ENCODE measurements at places on chromosomes 13 and 19.

DNA sequence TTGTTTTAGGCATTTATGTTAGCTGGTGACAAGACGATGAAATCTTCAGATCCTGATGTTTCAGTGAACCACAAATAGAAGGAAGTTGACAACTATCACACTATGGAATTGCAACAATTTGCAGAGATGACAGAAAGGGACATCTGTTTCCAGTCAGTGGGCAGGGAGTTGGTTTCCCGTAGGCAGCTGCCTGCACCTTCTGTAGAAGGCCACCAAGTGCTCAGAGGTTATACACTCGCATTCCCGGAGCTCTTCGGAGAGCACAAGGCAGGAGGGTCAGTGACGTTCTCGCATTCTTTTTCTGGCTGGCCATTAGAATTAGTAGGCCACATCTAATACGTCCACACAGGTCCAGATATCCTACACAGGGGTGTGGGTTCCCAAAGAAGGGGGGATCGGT is 129.4 kb downstream of the SHISA2 start:
- no peak for DNase-seq

DNA sequence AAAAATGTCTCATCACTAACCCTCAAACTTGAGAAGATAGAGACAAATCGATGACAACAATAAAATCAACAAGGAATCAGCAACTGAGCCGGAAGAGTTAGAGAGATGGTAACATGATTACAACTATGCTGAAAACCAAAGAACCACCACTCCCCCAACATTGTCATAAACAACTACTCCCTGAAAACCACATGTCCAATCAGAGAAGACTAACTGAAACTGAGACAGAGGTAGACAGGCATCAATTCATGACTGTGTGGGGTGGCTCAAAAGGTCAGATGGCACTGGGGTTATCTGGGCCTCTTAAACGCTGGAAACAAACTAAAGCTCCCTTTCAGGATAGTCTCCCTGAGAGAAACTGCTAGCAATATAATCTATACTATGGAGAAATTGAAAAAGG is 488.8 kb downstream of the KCTD12 start:
- DNase-seq, result no peak

- DNase-seq, result no peak
Measured at GRCh38 chr13:48144413-48145035, 49.6 kb upstream of the MED4 start.

GRCh38 chr19:10543059-10543419 is 665 bp upstream of the ATG4D start:
- DNase-seq, result no peak

DNA sequence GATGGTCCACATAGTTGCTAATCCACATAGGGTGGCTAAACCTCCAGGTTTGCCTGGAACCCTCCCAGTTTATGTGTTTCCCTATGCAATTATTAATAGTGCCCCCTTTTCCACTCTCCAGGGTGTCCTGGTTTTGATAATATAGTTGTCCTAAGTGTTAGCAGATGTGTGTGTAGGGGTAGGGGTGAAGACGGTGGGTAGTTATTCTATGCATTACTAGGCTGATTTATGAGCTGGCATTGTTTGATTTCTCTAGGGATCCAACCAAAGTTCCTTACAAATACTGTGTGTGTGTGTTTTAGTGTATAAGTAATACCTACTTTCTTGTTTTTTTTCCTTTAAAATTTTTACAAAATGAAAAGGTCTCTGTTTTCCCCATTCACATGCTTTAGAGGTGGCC is 21.1 kb downstream of the GTF2F2 start:
- no peak for DNase-seq

- DNase-seq, result no peak
Measured at GRCh38 chr19:813219-814151, 8.3 kb downstream of the PLPPR3 start.

DNA sequence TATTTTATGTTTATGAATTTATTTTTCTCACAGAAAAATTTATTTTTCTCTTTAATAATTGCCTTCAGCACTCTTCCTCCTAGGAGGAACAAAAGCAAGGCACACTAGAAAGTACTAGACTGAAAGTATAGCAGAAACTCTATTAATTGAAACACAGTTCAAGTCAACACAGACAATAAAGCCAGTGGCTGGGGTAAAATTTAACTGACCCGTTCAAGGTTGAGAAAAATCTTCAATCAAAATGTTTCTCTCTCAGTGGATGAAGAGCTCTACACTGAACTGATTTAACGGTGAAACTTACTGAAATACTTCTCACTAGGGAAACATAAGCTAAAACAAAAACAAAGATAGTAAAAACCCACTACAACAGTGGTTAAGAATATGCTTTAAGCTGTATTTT is 230.1 kb upstream of the MIR17HG start:
- no peak for DNase-seq

DNA sequence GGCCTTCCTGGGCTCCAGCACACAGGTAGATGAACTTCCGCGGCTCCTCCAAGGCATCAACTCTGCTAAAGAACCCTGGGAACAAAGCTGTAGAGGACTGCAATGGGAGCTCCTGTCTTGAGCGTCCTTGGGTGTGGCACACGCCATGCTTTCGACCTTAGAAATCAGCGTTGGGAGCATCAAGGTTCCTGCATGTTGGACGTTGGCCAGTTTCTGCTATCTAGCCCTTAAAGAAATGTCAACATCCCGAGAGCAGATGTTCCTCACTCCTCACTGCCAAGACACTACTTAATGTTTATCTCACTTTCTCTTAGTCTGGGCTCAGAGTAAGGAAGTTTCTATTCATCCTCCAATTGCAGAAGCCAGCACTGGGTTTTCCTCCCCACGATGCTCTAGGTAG is 70.6 kb upstream of the MEDAG start:
- DNase-seq, result no peak

- DNase-seq, result no peak
Measured at GRCh38 chr13:112248406-112248760, 127.8 kb upstream of the SPACA7 start.

- DNase-seq, result no peak
Measured at GRCh38 chr19:34881982-34882381, 44.7 kb upstream of the ZNF30 start.

DNA sequence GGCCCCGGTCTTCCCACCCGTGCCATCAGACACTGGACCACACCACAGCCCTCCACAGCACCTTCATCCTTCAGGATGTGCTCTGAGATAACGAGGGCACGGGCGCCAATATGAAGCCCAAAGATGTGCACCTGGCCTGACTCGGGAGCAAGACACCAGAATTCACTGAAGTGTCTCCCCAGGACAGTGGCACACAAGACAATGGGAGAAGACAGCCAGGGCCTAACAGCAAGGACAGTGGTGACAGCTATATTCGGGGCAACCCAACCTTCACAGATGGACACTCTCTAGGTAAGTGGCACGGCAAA is 7.2 kb downstream of the DDX39A start:
- DNase-seq, result no peak

DNA sequence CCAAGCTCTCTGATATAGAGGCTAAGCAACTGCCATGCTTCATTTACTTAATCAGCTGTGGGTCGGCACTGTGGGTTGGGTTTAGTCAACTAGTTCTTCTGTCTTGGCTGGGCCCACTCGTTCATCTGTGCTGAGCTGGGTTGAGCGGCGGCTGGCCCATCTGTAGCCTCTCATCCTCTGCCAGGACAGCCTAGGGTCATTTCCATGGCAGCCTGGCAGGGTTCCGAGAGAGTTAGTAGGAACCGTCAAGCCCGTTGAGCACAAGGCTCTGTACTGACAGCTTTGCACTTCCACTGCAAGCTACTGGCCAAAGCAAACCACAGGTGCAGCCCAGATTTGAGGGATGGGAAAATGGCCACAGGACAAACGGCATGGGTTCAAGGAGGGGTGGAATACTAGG is 6.6 kb upstream of the ZNF835 start:
- DNase-seq, result no peak

All from stimulated activated CD4-positive, alpha-beta T cell treated with anti-CD3 and anti-CD28 coated beads, TNF-alpha, amount 100 ng/mL, for 1 hour (primary cell).